Psoas muscle (tissue), 8 donors: ENCODE measurements at places on chromosomes 2 and 18. TPM values are rescaled to one million over a fixed set of nuclear protein-coding genes. Genes with fewer than 3 reads are reported as not detected.

CD226 gene
- 0.08 TPM for polyA plus RNA-seq

UGT1A3 gene
- polyA plus RNA-seq = not detected

SFTPB gene
- polyA plus RNA-seq = 0.04 TPM

DSC3 gene
- 0.01 TPM for polyA plus RNA-seq

RRM2 gene
- 0.35 TPM for polyA plus RNA-seq

CLEC4F gene
- polyA plus RNA-seq = 0.04 TPM

SLC30A3 gene
- 0.03 TPM for polyA plus RNA-seq

ADD2 gene
- polyA plus RNA-seq = 0.22 TPM

SPATS2L gene
- 172 TPM for polyA plus RNA-seq

ARHGAP28 gene
- 0.65 TPM for polyA plus RNA-seq

ACMSD gene
- polyA plus RNA-seq = not detected

IL36A gene
- not detected for polyA plus RNA-seq

TBR1 gene
- not detected for polyA plus RNA-seq

ARMC9 gene
- polyA plus RNA-seq = 2.3 TPM

IAH1 gene
- polyA plus RNA-seq = 30.1 TPM

SPDYA gene
- 0.07 TPM for polyA plus RNA-seq

CYBRD1 gene
- polyA plus RNA-seq = 14.6 TPM

INPP1 gene
- 18.0 TPM for polyA plus RNA-seq

ANKRD29 gene
- 1.3 TPM for polyA plus RNA-seq
